ENCODE measurements at places on chromosomes 5 and 9.

DNA sequence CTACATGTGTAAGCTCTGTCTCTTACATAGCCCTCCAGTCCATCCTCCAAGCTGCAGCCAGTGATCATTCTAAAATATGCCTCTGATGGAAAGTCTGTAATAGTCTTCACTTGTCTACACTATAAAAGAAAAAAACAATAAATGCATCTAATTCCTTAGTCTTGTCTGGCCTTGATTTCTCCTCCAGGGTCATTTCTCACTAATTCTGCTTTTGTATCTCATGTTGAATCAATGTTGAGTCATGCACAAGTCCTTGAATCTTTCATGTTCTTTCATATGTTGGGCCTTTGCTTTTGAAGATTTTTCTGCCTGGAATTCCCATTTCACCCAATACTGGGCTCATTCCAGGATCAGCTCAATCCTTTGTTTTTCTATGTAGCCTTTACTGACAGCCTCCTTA, 121.1 kb upstream of the TRIM32 start:
- DNase-seq = no peak

- peak; percentile 65 for DNase-seq
These were observed 21.3 kb downstream of the NREP start for GRCh38 chr5:111735583-111736270.

DNA sequence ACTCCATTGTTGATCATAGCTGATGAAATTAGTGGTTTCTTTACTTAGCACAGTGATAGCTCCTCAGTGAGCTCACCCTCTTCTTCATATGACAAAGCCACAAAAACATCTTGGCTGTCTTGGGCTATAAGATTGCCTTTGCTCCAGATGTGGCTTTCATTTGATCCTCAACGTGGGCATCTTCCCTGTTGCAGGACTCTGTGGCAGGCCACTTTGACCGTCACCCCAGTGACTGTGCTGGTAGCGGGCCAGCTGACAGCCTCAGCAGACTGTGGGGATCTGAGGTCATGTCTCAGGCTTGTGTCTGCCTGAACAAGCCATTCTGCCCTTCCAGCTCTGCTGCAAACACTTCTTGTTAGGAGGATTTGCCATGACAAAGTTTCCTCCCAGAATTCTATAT, 422.2 kb downstream of the NR2F1-AS1 start:
- no peak for DNase-seq

- no peak for DNase-seq
These were observed 2.7 kb downstream of the PTGES start for GRCh38 chr9:129750013-129750638.

- no peak for DNase-seq
These were observed 23.5 kb downstream of the LMX1B start for GRCh38 chr9:126636983-126637798.

DNA sequence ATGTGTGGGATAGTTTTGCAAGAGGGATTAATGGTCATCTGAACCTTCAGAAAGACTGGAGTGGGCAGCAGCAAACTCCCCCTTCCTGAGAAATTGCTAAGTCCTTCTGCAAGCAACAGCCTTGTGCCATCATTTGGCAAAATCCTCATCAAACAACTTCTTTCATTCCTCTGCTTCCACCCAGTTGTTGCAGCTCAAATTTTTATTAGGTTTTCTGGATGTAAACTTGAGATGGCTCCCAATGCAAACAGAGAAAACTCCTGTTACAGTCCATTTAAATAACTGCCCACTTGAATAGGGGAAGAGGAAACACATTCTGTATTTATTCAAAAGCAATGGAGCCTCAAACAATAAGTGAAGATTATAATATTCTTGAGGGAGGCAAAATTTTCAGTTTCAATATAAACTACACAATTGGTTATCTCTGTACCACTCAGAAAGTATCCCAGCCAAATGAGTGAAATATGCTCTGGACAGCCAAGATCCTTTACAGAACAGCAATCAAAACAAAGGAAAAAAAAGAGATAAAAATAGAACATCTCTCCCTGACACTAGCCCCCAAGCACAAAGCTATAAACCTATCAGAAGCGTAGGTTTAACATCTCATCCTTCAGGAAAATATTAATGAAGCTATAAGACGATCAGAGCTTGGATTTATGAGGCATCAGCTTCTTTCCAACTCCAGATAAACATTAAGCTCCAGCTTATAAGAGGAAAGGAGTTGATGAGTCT, 17.3 kb upstream of the DAP start:
- DNase-seq = no peak

GRCh38 chr9:95433096-95433819, 83.5 kb downstream of the PTCH1 start:
- DNase-seq = no peak

- no peak for DNase-seq
These were observed 42.4 kb downstream of the LRSAM1 start for GRCh38 chr9:127493592-127494303.

DNA sequence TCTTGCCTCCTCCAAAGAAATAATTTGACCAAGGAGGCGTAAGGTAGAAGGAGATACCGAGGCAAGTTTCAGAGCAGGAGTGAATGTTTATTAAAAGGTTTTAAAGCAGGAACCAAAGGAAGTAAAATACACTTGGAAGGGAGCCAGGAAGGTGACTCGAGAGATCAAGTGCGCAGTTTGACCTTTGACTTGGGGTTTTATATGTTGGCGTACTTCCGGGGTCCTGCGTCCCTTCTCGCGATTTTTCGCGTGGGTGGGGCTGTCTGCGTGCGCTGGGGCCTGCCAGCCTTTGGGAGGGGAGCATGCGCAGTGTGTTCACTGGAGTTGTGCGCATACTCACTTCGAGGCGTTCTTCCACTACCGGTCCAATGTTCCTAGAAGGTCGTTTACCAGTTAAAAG, 166.0 kb upstream of the IRX2 start:
- DNase-seq = no peak

DNA sequence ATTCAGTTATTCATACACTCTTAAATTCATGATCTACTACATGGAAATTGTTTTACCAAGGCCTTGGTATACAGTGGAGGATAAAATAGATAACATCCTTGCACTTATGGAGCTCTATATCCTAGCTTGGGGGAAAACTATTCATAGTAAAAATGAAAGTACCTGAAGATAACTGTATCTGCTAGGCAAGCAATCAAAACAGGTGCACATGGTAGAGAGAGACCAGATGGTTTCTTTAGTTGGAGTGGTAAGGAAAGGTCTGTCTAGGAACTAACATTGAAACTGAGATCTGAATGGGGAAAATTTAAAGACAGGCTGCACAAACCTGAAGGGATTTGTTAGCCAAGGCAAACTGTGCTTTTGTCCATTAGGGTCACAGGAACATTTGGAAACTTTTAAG, 11.1 kb upstream of the SLCO4C1 start:
- DNase-seq = no peak

- DNase-seq = peak; percentile 92
These were observed 20.5 kb upstream of the PSD2 start for GRCh38 chr5:139774980-139775661.

DNA sequence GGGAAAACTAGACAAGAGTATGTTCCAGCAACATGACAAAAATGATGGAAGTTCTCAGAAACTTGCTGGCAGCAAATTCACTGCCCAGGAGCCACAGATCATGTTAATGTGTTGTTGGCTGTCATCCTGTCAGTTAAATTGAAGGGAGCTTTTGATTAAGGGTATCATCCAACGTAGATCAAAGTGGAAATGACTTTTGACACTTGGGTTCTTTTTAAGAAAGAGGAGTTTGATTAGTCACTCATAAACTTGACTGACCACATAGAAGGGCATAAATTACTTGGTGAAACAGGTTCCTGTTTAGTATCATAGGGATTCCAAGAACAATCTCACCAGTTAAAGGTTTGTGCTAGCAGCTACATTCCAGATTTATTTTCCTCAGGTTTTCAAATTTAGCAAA, 288.7 kb downstream of the CSNK1G3 start:
- no peak for DNase-seq

DNA sequence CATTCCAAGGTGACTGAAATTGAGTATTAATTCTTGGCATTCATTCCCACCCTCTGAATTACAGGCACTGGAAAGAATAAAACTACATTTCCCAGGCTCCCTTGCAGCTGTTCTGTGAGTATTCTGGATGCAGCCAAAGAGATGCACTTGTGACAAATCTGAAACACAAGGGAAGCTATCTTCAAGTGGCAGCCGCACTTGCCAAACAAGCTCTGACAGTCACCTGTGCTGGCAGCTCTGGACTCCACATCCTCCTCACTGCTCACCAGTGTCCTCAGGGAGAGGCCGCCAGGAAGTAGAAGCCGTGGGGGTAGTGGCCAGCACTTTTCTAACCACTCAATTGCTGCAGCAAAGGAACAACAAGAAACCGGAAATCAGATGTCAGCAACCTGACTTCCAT, 275.0 kb downstream of the NR2F1-AS1 start:
- DNase-seq = no peak

- no peak for DNase-seq
These were observed 551 bp downstream of the PCDHB6 start for GRCh38 chr5:141150224-141150992.

DNA sequence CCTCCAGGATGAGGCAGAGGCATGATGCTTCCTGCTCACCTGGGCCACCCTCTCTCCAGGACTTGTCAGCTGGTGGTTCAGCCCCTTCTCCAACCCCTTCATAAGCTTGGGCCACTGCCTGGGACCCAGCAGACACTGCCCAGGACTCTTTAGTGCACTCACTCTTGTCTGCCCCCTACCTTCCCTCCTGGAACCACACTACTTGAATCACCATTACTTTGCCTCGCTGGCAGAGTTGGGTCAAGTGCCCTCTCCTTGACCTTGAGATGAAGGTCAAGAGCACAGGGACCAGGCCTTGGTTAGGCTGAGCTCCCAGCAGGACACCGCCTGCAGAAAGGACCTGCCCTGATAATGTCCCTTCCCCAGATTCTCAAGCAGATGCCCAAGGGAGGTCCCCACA, 8.5 kb upstream of the ENDOG start:
- no peak for DNase-seq

GRCh38 chr5:31853398-31854135, 214.6 kb downstream of the PDZD2 start:
- DNase-seq = no peak

GRCh38 chr9:36164372-36164771, 4.8 kb upstream of the CCIN start:
- no peak for DNase-seq

DNA sequence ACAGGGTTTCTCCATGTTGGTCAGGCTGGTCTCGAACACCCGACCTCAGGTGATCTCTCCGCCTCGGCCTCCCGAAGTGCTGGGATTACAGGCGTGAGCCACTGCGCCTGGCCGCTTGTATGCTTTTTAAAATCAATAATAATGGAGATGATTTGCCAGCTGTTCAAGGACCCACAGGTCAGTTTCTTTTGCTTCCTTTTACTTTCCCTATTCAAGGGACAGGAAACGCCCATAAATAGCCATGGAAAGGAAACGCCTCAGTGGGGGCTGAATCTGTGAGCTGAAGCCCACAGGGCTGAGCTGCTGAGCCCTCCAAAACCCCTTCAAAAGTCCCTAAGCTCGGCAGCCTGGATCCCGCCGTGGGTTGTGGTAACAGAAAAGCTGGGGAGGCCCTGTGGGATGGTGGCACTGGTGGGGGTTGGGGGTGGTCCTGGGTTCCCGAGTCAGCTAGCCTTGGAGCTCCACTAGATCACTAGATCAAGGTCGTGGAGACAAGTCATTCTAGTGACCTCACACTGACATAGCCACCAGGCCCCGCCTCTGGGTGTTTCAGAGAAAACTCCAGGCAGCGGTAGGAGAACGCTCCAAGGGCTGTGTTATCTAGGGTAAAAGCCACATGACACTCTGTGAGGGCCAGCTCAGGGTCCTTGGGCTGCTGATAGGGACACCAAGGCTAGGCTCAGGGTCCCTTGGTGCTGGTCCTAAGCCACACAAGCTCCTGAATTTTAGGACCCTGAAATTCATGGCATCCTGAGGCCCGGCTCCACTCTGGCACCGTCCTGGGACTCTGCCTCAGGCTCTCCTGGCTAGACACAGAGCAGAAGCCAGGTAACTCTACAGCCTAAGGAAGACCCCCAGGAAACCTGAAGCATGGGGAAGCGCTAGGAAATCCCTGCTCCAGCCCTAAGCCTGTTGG, 18.0 kb upstream of the DUSP1 start:
- no peak for DNase-seq

- no peak for DNase-seq
These were observed 10.5 kb downstream of the RNF38 start for GRCh38 chr9:36389590-36389989.

DNA sequence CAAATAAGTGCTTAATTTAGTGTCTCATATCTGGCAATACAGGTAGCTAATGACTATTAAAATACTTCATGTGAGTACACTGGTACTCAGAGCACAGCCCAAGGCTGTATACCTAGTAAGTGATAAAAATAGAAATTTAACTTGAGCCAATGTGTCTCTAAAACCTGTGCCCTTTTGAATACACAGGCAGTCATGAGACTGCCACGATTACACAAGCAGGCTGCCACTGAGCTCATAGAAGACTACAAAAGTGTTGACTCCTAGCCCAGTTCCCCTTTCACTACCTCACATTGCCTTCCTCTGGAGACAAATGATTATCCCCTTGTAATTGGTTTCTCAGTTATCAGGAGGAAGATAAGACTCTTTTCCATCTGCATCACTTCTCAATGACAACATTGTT, 66.3 kb upstream of the PAPPA start:
- no peak for DNase-seq

DNA sequence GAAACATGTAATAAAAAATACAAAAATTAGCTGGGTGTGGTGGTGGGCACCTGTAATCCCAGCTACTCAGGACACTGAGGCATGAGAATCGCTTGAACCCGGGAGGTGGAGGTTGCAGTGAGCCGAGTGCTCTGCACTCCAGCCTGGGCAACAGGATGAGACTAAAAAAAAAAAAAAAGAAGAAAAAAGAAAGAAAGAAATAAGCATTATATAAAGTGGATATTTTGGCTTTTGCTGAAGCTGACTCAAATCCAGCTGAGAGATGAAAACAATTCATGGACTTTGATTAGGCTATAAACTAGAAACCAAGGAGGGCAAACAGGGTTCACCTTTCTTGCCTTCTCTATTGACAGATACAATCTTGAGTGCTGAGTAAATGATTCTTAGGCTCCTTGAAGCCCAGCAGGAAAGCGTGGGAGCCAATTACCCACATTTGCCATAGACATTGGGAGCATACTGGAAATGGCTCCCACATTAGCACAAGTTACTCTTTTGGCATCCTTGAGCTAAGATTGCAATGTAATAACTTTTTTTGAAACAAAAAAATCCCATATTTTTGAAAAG, 2.4 kb upstream of the BTF3 start:
- DNase-seq = no peak

DNA sequence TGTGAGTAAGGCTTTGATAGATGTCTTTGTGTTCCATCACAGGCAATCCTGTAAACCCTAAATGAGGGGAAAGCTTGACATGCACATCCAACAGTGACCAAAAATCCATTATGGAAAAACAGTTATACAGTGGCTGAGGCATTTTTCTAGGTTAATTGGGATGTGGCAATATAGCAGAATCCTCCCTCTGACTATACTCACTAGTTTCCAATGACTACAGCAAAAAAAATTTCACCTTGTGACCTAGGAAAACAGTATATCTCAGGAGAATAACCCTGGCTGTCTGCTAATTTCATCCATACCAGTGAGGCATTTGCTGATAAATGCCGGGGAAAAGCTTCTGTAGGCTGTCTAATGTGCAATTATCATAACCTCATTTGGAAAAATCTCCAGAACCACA, 49.9 kb upstream of the SNCAIP start:
- DNase-seq = no peak

GRCh38 chr9:137075275-137075775, 2.0 kb upstream of the UAP1L1 start:
- DNase-seq = no peak
